NCI-H1105 (cell line): ENCODE measurements at places on chromosomes 16 and 17.
A peak's percentile ranks its signal among the peaks of the same experiment; 100 is the strongest.

GRCh38 chr17:63685041-63685440, 14.9 kb downstream of the LIMD2 start:
- no peak for DNase-seq

- no peak for DNase-seq
Measured at GRCh38 chr16:88003316-88003715, 52.1 kb downstream of the BANP start.

DNA sequence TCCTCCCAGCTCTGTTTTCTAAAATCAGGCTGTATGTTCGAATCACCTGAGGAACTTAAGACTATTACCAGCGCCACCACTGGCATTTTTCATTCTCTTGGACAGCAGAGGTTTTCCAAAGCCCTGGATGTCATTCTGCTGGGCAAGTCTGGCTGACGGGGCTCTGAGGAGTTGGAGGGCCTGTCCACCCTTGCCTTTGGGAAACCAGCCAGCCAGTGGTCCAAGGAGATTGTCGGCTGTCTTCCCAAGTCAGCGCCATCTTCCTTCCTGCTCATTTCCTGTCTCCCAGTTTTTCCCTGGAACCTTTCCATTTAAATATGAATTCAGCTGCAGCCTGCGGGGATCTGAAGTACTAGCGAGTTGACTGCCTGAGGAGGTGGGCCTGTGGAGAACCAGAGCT, 258.3 kb downstream of the PRKCA start:
- no peak for DNase-seq

- no peak for DNase-seq
Measured at GRCh38 chr17:15947271-15947670, 2.3 kb downstream of the ADORA2B start.

- no peak for DNase-seq
Measured at GRCh38 chr17:27647765-27648164, 16.8 kb downstream of the LGALS9 start.

DNA sequence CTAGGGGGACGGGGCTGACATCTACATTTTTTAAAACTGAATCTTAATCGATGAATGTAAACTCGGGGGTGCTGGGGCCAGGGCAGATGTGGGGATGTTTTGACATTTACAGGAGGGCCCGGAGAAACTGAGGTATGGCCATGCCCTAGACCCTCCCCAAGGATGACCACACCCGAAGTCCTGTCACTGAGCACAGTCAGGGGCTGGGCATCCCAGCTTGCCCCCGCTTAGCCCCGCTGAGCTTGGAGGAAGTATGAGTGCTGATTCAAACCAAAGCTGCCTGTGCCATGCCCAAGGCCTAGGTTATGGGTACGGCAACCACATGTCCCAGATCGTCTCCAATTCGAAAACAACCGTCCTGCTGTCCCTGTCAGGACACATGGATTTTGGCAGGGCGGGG, 21.4 kb downstream of the ADAM11 start:
- DNase-seq = no peak

DNA sequence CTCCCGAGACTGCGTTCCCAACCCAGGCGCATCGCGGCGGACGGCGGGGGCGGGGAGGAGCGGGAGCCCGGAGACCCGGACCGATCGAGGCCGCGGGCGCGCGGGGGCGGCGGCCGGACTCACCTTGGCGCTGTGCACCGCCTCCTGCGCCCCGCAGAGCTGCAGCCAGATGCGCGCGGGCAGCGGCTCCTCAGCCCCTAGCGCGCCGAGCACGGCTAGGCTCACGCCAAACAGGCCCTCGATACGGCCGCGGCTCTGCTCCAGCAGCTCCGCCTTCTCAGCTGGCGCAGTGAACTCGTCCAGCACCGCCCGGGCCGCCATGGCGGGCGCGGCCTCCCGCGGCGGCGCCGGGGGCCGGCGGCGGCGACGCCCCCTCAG, 339 bp downstream of the N4BP1 start:
- peak; percentile 66 for DNase-seq

DNA sequence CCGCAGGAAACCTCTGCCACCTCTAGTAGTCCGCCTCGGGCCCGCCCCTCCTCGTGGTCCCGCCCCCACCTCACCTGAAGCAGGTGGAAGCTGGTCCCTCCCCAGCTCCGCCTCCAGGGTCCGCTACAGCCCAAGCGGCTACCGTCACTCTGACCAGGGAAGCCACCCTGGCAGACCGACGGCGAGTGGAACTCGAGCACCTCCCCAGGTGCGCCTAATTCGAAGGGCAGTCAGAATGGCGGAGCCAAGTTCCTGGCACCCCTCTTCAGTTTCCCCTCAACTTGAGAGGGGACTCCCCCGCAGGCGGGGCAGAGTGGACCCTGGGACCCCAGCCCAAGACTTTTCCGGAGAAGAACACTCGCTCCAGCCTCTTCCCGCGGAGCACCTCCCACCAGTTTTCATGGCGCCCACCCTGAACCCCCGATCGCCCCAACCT, 507 bp downstream of the FHOD1 start:
- peak; percentile 44 for DNase-seq

- no peak for DNase-seq
Measured at GRCh38 chr17:50845240-50846147, 10.1 kb downstream of the WFIKKN2 start.

DNA sequence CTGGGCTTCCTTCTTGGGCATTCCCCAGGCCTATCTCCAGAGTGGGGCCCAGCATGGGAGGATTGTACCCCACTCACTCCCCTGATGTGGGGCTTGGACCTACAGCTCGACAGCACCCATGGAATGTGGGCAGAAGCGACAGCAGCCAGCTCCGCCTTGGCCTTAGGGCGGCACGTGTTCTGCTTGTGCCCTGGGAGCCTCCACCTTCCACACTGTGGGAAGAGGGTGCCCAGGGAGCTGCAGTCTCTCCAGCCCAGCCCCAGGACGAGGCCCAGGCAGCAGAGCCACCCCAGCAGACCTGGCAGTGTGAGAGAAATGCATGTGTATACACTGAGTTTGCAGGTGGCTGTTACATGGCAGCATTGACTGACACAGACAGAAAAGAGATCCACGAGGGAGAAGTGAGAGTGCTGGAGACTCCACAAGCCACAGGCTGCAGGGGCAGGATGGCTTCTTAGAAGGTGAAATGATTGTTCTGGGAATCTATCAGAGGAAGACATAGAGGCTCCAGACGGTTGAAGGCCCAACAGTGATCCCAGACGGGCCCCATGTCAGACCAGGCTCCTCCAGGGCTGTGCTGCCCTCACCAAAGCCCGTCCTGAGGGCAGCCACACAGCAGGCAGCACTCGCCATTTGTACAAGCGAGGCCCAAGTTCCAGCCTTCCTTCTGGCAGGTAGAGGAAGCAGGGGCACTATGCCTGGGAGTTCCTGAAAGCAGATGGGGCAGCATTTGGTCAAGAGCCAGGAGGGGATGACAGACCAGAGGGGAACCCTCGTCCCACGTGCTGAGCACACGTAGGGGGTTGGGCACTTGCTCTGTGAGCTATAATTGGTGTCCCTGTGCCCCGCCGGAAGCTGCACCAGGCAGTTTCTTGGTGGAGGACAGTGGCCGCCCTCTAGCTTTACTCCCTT, 2.8 kb upstream of the DNASE1 start:
- DNase-seq = no peak

- no peak for DNase-seq
Measured at GRCh38 chr16:75029854-75030253, 31.0 kb downstream of the ZNRF1 start.

DNA sequence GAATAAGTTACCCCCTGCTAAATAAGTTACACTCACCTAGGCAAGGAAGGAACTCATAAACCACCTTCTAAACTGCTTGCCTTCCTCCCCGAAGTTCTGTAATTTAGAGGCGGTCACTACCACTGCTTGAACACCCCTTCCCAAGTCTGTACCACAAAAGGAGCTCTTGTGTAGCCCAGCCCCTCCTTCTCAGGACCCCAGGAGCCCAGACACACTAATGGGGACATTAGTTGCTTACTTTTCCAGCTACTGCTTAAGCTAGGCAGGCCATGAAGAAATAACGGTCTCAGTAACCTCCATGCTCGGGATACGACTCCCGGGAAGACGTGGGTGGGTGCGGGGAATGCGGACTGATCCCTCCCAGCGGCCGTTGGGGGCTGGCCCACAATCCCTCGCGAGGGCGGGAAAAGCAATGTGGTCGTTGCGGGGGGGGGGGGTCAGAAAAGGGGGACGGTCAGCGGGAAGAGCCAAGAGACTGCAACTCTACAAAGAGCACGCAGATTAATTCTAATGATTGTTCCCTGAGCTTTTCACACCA, at the start of gene TEX14:
TEX14 (minus strand) TSS at position 345 of the 538 bp plus-strand sequence. CDS start 40,044 bp downstream, outside the sequence.
- no peak for DNase-seq

GRCh38 chr17:56480501-56480900, 113.0 kb upstream of the NOG start:
- no peak for DNase-seq

GRCh38 chr17:48592577-48592976, 1.0 kb downstream of the HOXB5 start:
- no peak for DNase-seq

GRCh38 chr17:77774182-77774581, 184.3 kb upstream of the TNRC6C start:
- DNase-seq = no peak

- DNase-seq = no peak
Measured at GRCh38 chr17:3590768-3591167, 18.4 kb downstream of the TRPV1 start.

GRCh38 chr17:2965621-2966595, 97.5 kb downstream of the OR1D5 start:
- no peak for DNase-seq

DNA sequence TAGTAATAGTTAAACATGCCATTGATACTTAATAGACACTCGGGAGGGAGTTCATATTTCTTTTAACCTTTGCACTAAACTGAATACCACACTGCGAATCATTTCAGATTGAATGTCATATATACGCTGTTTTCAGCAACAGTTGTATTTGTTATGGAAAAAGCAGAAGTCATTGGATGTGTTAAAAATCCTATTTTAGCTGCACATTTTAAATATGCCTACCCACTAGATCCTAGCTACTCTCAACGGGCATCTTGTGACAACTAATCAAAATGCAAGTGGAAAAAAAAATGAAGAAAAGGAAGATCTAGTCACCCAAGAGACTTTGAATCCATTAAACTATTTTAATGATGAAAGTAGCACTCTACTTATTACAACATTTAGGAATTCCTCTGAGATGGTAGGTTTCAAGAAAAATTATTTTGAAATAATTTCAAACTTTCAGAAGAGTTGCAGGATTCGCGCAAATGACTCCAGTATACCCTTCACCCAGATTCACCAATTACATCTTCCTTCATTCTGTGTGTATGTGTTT, 51.4 kb upstream of the MNT start:
- DNase-seq = no peak

- no peak for DNase-seq
Measured at GRCh38 chr17:37417852-37418251, 11.2 kb downstream of the TADA2A start.

DNA sequence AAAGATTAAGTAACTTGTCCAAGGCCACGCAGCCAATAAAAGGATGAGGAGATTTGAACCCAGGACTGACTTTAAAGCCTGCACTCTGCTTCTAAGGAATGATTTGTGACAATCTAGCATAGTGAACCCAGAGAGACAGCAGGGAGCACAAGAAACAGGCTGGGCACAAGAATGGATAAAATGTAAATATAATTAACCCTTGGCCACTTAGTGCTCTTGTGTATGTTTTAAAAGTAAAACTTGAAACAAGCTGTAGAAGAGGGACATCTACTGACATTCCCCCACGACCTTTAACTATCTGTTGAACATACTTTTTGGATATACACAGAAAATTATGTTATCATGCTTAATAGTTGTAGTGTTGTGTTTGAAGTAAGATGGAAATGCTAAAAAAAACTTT, 141.9 kb upstream of the PMFBP1 start:
- DNase-seq = no peak

DNA sequence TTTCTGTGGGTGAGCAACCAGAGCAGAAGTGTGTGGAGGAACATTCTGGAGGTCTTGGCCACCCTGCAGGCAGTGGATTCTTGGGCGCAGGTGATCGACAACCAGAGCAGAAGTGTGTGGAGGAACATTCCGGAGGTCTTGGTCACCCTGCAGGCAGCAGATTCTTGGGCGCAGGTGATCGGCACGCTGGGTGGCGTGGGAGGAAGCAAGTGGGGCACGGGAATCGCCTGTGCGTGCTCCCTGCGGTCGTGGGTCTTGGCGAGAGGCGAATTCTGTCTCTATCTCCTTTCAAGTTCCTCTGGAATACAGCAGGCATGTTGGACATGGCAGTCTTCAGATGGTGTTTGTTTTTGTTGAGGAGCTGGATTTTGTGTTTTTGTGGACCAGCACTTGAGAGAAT, 30.7 kb upstream of the ZNF750 start:
- DNase-seq = no peak

DNA sequence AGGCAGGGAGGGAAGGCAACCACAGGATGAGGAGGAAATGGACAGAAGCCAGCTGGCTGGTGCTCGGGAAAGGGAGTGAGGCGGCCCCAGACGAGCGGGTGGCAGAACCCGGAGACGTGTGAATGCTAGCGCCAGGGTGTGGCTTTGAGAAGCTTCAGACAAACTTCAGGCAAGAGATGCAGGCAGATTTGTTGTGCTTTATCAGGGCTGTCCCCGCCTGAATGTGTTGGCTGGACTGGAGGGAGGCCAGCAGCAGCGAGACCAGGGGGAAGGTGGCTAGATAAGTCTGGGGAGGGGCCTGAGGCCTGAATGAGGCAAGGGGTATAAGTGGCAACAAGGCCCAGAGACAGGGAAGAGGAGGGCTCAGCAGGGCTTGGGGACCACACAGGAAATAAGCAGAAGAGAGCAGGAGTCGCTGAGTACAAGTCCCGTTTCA, 22.0 kb downstream of the CAMKK1 start:
- DNase-seq = no peak

- DNase-seq = peak; percentile 53
Measured at GRCh38 chr17:12789481-12790248, at the start of gene ARHGAP44. Gene ARHGAP44 (plus strand): TSS chr17:12789498. CDS start chr17:12789839, 341 bp downstream.

DNA sequence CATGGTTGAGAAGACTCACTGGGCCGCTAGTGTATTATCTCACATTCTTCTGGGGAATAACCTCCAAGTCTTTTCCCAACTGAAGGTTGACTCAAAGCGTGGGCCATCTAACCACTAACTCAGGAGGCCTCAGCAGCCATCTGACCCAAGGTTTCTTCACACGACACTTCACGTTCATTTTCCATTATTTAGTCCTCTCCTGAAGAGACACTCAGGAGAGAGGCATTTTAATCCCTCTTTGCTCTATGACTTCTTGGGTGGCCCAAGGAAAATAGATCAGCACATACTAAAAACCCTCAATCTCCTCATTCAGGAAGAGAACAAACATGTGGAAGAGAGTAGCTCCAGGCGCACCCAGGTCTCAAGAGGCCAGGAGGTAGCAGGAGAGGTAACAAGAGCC, 252.8 kb upstream of the FOXF1 start:
- DNase-seq = no peak

DNA sequence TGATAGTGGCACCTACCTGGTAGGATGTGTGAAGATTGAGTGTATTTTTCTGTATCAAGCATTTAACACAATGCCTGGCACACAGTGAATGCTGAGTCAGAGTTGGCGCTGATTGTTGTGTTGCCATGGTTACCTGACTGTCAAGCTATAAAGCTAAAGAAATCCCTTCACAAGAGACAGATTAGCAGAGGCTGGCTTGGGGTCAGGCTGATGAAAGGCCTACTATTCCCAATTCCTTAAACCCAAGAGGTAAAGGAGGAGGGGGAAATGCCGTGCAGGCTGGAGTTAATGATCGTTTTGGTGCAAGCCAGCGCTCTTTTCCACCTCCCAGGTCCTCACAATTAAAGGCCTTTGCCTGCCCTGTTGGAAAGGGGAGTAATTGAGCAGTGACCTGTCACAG, 5.9 kb downstream of the CLEC19A start:
- no peak for DNase-seq

- DNase-seq = no peak
Measured at GRCh38 chr17:77862890-77863813, 95.4 kb upstream of the TNRC6C start.
